Stimulated activated CD4-positive, alpha-beta T cell treated with anti-CD3 and anti-CD28 coated beads, TNF-alpha, amount 100 ng/mL, for 24 hours (primary cell): ENCODE measurements at places on chromosomes 1 and 21.

- DNase-seq: peak; percentile 66
Observed at GRCh38 chr1:160681066-160681890, 30.3 kb downstream of the CD48 start.

DNA sequence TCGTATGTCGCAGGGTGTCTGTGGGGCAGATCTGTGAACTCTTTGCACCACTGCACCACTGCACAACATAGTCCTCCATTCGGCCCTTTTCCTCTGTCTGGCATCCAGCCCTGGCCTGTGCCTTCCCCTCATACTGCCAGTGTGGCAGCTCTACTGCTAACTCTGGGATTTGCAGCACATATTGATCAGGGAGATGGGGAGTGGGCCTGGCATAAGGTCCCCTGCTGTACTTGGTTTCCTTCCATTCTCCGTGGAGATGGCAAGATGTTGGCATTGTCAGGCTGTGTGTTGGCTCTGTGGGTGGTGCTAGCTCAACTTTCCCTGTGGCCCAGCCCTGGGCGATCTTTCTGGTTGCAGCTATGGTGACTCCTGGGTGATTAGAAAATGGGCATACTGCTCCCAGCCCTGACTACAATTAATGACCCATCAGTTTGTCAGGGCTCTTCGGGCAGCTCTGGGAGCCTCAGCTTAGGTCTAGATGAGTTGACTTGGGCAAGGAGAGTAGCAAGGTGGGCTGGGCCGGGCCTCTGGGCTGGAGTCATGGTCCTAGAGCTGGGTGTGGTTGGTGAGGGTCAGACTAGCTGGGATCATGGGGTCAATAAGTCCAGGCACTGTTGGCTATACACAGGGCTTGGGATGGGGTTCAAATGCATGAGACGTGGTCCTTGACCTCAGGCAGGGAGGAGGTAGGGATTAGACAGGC is 11.4 kb downstream of the PTPRU start:
- no peak for DNase-seq

DNA sequence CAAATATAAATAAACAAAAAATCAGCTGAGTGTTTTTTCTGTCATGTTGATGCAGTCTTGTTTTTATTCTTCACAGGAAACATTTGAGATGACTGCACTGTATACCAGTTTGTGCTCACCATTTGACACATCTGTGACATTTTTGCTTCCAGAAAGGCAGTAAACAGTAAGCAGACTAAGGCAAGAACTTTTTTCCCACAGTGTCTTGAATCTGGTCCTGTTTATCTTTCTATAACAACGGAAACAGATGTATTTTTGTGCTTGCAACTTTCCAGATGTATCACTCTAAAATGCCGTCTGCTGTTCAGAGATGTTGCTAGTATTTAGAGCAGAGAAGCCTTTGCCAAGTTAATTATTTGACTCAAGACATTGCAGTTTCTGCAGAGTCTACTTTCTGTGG is 105.5 kb downstream of the ZC3H11B start:
- no peak for DNase-seq

DNA sequence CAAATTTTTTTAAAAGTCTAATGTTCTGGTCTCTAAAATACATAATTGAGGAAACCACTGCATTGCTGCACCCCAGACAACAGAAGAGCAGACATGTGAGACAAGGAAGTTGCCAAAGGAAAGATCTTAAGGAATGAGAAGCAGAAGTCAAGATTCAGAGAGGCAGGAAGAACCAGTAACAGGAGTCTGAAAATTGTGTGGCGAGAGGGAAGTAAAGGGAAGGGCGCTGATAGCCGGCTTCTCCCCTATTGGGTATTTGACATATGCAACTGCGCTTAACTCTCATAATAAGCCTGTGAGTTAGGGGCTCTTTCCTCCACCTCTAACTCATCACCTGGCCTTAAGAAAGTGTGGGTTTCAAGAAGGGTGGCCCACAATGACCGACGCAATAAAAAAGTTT is 21.9 kb upstream of the KIF14 start:
- no peak for DNase-seq

- DNase-seq: no peak
Observed at GRCh38 chr1:86826856-86827255, 87.1 kb downstream of the SELENOF start.

DNA sequence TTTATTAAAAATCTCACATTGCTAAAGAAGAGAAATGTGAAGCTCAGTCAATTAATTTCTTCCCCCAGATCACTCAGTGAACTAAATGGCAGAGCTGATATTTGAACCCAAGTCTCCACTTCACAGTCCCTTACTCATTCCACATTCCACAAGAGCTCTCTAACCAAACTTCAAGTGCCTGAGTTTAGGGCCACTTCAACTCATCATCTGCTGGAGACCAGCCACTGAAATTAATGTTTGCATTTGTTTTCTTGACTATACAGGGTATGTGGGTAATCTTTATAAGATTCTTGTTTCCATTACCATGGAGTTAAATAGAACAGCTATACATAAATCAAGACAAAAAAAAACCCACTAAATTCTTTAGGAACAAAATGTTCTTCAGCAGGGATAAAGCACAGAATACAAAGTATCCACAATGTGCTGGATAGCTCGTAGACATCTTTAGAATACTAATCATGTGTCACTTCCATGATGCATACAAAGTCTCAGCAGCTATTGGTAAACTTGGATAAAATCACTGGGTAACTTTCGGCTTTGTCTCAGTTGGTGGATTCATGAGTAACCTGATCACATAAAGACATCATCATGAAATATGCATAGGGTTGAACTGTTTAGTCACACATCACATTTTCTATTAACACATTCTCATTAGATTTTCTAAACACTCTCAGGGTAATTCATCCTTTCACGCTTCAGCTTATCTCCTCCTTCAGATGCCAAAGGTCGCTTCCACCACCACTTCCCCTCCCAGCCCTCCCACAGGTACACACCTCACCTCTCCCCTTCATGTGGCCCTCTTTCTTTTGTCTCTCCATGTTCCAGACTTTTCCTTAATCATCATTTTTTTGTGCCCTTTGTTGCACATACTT is 89.8 kb downstream of the LRRC53 start:
- DNase-seq: no peak

DNA sequence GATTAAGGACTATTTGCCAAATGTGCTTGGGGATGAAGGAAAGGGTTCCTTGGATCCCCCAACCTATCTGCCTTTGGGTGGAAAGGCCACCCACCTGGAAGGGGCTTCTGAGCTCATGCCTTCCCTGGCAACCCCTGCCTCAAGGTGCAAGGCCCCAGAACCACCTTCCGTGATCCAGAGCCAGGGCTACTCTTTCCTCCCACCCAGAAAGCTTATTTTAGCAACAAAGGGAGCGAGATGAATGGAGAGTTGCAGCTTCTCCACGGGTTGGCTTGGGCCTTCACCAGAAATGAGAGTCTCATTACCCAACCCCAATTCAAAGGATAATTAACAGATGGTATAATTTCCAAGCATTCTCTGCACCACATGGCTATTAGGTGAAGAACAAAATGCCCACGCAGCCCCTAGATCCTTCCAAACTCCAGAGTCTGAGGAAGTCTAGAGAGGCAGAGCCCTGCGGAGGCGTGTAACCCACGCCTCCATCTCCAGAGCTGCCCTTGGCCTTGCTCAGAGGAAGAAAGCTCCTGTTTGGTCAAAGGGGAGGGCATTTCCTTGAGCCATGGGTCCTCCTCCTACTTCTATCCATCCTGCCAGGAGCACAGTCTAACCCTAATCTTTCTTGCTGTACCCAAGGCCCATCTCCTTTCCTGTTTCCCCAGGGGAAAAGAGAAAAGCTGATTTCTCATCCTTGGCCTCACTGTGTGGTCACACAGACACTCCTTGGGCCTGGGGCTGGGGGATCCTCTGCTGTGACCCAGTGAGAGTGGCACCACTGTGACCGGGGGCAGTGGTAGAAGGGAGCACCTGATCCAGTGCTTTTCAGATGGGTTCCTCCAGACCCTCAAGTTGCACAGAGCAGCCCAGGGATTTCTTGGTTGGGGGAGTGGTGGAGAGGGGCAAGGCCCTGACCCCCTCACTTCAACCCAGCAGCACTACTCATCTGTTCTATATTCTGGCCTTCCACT is 1.7 kb upstream of the CELSR2 start:
- DNase-seq: no peak

DNA sequence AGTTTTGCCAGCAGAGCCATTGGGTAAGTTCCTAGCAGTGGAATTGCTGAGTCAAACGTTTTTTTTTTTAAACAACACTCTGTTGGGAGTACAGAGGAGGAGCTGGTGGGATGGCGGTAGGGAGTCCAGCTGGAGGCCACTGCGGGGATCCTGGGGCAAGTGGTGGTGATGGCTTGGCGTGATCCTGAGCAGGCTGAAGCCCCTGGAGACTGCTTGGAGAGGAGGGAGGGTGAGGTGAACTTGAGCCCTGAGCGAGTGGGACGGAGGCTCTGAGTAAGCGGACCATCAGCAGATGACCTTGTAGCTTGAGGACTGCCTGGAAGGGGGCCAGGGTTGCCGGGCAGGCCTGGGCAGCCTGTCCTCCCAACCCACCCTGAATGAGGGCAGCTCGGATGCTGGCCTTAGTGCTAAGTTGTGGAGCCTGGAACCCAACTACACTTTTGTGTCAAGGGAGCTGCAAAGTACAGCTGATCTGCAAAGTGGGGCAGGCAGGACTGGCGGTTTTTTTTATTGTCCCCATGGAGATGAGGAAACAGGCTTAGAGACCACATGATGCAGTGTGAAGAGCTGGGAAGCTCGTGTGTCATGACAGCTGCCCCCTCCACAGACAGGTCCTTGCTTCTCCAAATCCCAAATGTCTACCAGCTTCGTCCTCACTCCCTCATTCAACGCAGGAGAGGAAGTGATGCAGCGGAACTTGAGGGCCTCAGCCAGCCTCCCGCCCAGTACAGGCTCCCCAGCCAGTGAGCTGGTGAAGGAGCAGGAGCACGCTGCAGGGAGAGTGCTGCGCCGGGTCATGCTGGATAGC is 20.2 kb downstream of the MRPL37 start:
- DNase-seq: no peak

DNA sequence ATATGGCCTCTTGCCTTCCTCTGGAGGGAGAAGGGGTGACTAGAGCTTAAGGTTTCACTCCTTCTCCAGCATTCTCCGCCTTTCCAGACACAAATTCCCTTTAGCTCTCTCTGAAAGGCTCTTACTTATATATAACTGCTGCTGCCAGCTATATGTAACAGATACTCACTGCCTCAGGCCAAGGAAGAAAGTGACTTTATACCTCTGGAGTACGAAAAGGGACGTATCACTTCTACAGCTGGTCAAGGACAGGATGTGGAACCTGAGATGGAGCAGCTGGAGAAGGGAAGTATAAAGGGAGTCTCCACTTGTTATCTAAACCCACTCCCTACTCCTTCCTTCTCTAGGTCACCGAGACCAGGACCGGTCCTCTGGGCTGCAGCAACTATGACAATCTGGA is 102.4 kb downstream of the BRINP2 start:
- DNase-seq: no peak

GRCh38 chr1:195085196-195085595 is 1523.0 kb downstream of the KCNT2 start:
- no peak for DNase-seq

DNA sequence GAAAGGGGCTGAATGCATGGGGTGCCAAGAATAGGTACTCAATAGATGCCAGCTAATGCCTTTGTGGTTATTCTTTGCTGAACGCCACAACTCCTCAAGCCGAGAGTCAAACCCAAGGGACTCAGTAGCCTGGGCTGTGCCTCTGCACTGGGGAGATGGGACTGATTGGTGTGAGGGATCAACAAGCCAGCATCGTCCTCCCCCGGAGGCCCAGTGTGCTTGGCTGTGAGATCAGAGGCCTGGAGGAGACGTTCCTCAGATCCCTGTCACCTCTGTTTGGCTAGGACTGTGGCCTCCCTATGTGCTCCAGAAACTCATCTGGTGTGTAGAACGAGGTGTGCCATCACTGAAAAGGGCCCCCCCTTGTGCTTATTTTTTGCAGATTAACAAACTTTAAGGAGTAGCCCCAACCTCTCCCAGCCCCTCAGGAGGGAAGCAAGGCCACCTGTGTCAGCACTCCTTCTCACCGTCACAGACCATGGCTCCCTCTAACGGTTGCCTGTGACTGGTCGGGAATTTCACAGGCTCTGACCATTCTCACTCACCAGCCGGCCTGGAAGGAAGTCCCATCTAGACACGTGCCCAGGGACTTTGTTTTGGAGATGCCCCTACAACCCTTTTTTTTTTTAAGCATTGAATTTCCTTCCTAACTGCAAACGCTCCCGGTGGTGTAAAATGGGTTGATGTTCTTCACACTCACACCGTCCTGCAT is 194.0 kb upstream of the VAMP3 start:
- DNase-seq: no peak

- peak; percentile 60 for DNase-seq
Observed at GRCh38 chr1:6157528-6158174, 22.5 kb downstream of the CHD5 start.

DNA sequence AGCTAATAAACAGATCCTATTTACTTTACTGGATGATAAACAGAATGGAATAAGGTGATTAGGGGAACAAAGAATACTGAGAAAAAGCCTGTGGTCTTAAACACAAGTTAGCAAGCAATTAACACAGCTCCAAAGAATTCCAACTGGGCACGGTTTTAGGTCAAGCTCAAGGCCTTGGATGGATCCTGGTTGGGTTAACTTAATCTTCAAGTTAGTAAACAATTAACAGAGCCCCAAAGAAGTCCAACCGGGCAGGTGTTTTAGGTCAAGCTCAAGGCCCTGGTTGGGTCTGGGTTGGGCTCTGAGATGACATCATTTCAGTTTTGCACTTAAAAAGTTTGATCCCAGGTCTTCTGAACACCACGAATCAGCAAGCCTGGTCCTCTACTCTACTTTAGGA is 1086.3 kb upstream of the TMPRSS15 start:
- DNase-seq: no peak

DNA sequence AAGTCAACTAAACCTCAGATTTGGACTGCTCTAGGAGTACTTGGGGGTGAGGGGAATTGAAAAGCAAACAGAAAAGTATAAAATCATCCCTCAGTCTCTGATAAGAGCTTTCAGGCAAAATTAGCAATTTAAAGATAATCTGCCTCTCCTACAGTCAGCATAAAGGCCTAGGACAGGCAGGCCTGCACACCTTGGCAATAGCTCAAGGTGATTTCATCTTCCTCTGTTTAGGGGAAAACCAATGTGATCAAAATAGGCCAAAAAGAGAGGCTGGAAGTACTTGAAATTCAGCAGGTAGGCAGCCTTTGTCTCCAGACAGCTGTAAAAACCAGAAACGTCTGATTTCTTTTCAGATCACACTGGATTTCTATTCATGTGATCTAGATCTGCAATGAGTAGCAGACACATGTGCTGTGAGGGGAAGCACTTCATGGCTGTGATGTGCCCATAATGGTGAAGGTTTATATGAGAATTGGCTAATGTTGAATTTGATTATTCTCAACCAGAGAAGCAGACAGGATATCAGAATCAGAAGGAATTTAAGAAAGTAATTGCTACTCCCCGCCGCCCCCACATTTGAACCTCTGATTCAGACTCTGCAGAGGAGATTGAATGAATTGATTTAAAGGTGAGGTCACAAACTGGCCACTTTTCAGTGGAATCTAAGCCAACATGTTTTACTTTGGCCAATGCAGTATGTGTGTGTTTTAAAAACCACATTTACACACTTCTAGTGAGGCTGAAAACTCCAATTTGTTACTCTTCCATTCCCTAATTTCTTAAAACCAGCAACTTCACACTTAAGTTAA is 45.8 kb upstream of the DNASE2B start:
- DNase-seq: no peak

GRCh38 chr1:184664042-184664660 is 90.5 kb downstream of the EDEM3 start:
- peak; percentile 47 for DNase-seq
